ENCODE measurements at places on chromosomes 5 and 9. TPM values are rescaled to one million over a fixed set of nuclear protein-coding genes. Genes with fewer than 3 reads are reported as not detected.

- no peak for DNase-seq
- H3K4me3 ChIP-seq = no peak overlapping the region
- no peaks in the 10 kb centered on the region for H3K36me3 ChIP-seq
- no peaks in the 10 kb centered on the region for H3K4me1 ChIP-seq
Measured at GRCh38 chr9:137314561-137315560, 12.8 kb upstream of the NRARP start.

GRCh38 chr9:8346296-8346695, 546.7 kb upstream of the DMAC1 start:
- no peak overlapping the region for H3K27ac ChIP-seq
- H3K4me3 ChIP-seq = no peak overlapping the region
- H3K36me3 ChIP-seq = no peaks in the 10 kb centered on the region

The HIGD2A gene
- polyA plus RNA-seq = 115 TPM

The AQP7 gene
- polyA plus RNA-seq = 0.80 TPM

DNA sequence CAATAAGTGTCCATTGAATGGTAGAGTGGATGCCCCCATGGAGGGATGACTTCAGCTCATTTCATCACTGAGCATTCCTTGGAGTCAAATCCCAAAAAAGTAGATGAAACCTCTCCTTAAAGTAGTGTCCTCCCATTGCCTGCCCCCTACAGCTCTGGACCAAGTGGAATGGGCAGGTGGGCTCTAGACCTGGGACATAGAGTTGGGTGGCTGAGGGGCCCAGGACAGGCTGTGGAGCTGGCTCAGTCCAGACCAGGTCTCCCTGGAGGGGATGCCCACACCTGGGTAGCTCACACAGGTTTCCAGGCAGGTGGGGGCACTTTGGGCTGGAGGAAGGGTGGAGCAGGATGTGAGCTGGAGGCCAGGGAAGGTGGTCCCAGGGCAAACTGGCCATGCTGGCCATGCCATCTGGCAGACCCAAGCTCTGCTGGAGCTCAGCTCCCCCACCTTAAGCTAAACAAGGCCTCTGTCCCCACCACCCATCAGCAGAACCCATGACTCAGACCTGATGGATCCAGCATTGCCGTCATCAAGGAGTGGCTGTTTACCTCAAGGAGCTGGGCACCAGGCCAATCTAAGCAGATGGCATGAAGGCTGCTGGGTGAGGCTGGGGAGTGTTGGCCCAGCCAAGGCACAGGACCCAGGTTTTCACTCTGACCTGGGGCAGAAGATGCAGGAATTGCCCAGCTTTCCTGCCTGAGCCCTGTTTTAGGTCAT, 6.2 kb upstream of the SPINK4 start:
- no peaks in the 10 kb centered on the region for H3K27me3 ChIP-seq
- peak; percentile 54 for DNase-seq
- peak overlapping the region; percentile 51 for H3K27ac ChIP-seq
- no peaks in the 10 kb centered on the region for H3K36me3 ChIP-seq
- H3K4me1 ChIP-seq = no peaks in the 10 kb centered on the region

GRCh38 chr5:109880907-109881685, 191.4 kb downstream of the MAN2A1 start:
- H3K27me3 ChIP-seq = no peaks in the 10 kb centered on the region
- H3K27ac ChIP-seq = no peak overlapping the region
- H3K4me3 ChIP-seq = no peak overlapping the region
- H3K36me3 ChIP-seq = no peaks in the 10 kb centered on the region
- no peak for DNase-seq

- no peaks in the 10 kb centered on the region for H3K36me3 ChIP-seq
- peaks cover 12% of the 10 kb centered on the region for H3K4me1 ChIP-seq
- H3K27me3 ChIP-seq = peaks cover 8% of the 10 kb centered on the region
- peak overlapping the region; percentile 48 for H3K4me3 ChIP-seq
- peak; percentile 53 for DNase-seq
Measured at GRCh38 chr9:37036776-37037502, 2.9 kb upstream of the PAX5 start.

The ARID3C gene
- not detected for polyA plus RNA-seq

DNA sequence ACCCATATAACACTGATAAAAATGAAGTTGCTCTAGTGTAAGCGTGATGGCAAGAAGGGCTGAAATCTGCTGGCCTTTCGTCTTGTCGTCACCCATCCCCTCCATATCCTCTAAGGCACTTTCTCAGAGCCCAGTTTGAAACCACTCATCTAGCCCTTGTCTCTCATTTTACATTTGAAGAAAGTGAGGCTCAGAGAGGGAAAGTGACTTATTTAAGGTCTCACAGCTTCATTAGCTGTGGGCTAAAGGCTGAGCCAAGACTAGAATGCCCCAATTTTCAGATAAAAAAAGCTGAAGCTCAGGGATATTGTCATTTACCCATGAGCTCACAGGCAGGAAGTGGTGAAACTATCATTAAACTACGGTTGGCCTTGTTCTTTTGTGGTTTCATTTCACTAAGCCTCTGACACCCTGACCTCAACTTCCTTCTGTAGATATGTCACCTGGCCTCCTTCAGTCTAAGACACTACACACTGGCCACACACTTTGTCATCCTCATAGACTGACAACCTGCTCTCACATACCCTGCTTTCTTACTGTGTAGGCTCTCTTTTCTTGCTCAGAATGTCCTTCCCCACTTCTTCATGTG, 176.7 kb upstream of the DMAC1 start:
- H3K36me3 ChIP-seq = no peaks in the 10 kb centered on the region
- peaks cover 4% of the 10 kb centered on the region for H3K4me1 ChIP-seq
- H3K27ac ChIP-seq = peak overlapping the region; percentile 13
- DNase-seq = no peak
- no peaks in the 10 kb centered on the region for H3K27me3 ChIP-seq

- peak; percentile 78 for DNase-seq
- no peaks in the 10 kb centered on the region for H3K27me3 ChIP-seq
- no peaks in the 10 kb centered on the region for H3K4me1 ChIP-seq
- no peaks in the 10 kb centered on the region for H3K36me3 ChIP-seq
Measured at GRCh38 chr9:27528886-27529315, 713 bp downstream of the MOB3B start.

- H3K4me3 ChIP-seq = no peak overlapping the region
- no peaks in the 10 kb centered on the region for H3K36me3 ChIP-seq
- no peaks in the 10 kb centered on the region for H3K27me3 ChIP-seq
- H3K4me1 ChIP-seq = no peaks in the 10 kb centered on the region
- DNase-seq = no peak
- no peak overlapping the region for H3K27ac ChIP-seq
Measured at GRCh38 chr5:146993876-146994530, 115.4 kb upstream of the PPP2R2B start.

DNA sequence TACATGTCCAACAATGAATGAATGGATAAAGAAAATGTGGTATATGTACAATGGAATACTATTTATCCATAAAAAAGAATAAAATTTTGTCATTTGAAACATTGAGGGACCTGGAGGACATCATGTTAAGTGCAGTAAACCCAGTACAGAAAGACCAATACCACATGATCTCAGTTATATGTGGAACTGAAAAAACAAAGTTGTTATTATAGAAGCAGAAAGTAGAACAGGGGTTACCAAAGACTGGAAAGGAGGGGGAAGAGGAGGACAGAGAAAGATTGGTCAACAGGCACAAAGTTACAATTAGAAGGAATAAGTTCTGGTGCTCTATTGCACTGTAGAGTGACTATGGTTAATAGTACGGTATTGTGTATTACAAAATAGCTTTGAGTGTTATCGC, 233.8 kb downstream of the SEMA6A start:
- no peaks in the 10 kb centered on the region for H3K4me1 ChIP-seq
- no peaks in the 10 kb centered on the region for H3K36me3 ChIP-seq
- no peak for DNase-seq

The ADAM19 gene
- polyA plus RNA-seq = 10.1 TPM

DNA sequence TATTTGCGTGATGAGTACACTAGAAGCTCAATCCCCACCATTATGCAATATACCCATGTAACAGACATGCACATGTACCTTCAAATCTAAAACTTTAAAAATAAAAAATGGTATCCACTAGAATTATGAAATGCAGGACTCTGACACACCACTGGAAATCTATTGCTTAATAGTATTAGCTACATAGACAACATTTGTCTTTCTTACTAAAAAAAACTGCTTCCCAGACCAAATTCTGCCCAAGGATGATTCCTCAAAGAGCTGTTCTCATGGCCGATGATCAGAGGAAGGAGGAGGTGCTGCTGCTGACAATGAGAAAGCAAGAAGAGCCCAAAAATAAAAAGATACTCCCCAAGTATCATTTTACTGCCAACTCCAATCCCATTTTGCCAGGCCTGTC, 67.2 kb downstream of the TTC39B start:
- H3K27ac ChIP-seq = no peak overlapping the region
- H3K4me3 ChIP-seq = no peak overlapping the region
- no peaks in the 10 kb centered on the region for H3K36me3 ChIP-seq

GRCh38 chr5:127330116-127330515, 39.5 kb downstream of the MEGF10 start:
- H3K4me3 ChIP-seq = no peak overlapping the region
- H3K4me1 ChIP-seq = no peaks in the 10 kb centered on the region
- no peak overlapping the region for H3K27ac ChIP-seq
- H3K27me3 ChIP-seq = no peaks in the 10 kb centered on the region
- DNase-seq = no peak
- no peaks in the 10 kb centered on the region for H3K36me3 ChIP-seq

The ALDOB gene
- polyA plus RNA-seq = 0.09 TPM

DNA sequence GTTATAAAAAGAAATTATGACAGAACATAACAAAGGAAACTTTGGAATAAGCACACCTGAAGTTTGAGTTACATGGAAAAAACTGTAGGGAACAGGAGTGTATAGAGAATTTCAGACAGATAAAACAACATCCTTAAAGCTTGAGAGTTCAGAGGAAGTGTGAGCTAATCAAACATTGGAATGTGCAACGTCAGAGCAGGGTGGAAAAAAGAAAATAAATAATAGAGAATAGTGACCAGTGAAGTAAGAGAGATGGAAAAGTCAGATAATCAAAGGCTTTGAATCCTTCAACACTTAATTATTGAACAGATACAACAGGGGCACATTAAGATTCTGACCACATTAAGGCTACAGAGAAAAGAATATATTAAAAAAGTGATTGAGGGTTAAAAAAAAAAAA, 128.5 kb upstream of the CDH10 start:
- no peaks in the 10 kb centered on the region for H3K36me3 ChIP-seq
- DNase-seq = no peak
- H3K27ac ChIP-seq = no peak overlapping the region
- H3K4me3 ChIP-seq = no peak overlapping the region
- H3K27me3 ChIP-seq = no peaks in the 10 kb centered on the region

- no peak overlapping the region for H3K27ac ChIP-seq
- H3K4me3 ChIP-seq = no peak overlapping the region
- H3K27me3 ChIP-seq = no peaks in the 10 kb centered on the region
- no peak for DNase-seq
Measured at GRCh38 chr5:82793808-82794419, 283.3 kb downstream of the TMEM167A start.

GRCh38 chr9:78004478-78005229, 27.0 kb downstream of the GNAQ start:
- no peaks in the 10 kb centered on the region for H3K4me1 ChIP-seq
- H3K27ac ChIP-seq = no peak overlapping the region
- no peaks in the 10 kb centered on the region for H3K27me3 ChIP-seq
- no peak for DNase-seq

The CTXN3 gene
- not detected for polyA plus RNA-seq

DNA sequence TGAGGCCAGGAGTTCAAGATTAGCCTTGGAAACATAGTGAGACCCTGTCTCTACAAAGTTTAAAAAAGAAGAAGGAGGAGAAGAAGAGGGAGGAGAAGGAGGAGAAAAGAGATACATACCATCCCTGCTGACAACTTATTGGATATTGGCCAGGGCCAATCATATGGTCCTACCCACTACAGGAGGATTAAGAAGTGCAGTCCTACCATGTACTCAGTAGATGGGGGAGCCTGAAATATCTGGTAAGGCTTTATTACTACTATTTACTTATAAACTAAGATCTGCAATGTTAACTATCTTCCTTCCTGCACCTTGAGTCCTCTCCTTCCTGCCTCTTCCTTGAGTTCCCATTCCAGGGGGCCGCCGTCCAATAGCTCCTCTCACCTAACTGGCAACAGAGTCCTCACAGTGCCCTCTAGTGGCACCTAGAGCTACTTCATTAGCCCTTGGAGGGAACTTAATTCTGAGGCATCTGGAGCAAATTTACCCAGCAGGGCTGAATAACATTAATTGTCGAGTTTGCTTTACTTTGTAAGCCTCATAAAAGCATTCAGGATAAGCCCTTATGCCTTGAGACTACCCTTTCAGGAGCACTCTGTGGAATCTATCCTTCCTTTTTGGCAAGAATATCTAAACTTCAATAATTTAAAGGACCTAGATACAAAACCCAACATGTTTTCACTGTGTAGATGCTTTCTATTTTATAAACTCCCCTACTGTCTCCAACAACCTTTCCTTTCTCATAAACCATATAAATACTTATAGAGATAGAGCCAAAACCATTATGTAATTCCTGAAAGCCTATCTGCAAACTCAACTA, 39.1 kb upstream of the RANBP6 start:
- DNase-seq = peak; percentile 71
- no peaks in the 10 kb centered on the region for H3K36me3 ChIP-seq
- H3K27ac ChIP-seq = no peak overlapping the region
- H3K4me1 ChIP-seq = no peaks in the 10 kb centered on the region
- no peak overlapping the region for H3K4me3 ChIP-seq

DNA sequence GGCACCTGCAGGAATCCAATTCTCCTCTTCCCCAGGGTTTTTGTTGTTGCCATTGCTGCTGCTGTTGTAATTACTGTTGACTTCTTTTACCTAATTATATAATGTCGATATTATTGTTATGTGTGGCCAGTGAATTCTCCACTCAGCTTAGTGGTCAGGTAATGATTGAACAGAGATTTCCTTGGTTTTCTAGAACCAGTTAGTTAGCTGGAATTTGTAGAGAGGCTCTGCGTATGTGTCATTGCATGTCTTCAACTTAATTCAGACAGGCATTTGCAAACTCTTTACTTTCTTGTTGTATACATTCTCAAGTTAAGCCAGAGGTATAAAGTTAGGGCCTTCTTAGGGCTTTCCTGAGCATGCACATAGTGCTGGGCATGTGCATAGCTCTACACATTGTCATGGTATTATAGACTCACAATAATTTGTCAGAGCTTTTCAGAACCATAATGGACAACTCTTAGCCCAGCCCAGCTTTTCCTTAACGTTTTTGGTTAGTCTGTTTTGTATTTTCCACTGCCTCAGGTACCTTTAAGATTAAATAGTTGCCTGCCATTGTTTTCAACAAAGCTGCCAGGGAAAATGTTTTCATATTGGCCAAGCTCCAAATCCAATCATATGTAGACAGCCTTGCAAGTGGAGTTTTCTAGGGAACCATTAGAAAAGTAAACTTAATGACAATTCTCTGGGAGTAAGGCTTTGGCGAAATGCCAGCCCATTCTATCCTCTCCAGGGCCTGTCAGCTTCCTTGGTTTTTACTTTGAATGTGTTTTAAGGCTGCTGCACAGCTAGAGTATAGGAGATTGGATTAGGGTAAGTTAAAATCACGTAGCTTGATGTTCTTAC, 68.1 kb downstream of the UBE2R2 start:
- peak; percentile 91 for DNase-seq
- H3K36me3 ChIP-seq = peaks cover 3% of the 10 kb centered on the region

All from lung (tissue), 17 donors.